HFFc6 (cell line): ENCODE measurements at places on chromosomes 12 and 14.

GRCh38 chr12:80938397-80938796 lies 663 bp upstream of the LIN7A start:
- H3K27ac ChIP-seq: peak overlapping the region; percentile 24; the same call in 1 of the 2 replicates
- DNase-seq: no peak
- H3K4me3 ChIP-seq: peak overlapping the region; percentile 98
- H3K4me1 ChIP-seq: peaks cover 59% of the 10 kb centered on the region
- H3K27me3 ChIP-seq: peaks cover 2% of the 10 kb centered on the region

DNA sequence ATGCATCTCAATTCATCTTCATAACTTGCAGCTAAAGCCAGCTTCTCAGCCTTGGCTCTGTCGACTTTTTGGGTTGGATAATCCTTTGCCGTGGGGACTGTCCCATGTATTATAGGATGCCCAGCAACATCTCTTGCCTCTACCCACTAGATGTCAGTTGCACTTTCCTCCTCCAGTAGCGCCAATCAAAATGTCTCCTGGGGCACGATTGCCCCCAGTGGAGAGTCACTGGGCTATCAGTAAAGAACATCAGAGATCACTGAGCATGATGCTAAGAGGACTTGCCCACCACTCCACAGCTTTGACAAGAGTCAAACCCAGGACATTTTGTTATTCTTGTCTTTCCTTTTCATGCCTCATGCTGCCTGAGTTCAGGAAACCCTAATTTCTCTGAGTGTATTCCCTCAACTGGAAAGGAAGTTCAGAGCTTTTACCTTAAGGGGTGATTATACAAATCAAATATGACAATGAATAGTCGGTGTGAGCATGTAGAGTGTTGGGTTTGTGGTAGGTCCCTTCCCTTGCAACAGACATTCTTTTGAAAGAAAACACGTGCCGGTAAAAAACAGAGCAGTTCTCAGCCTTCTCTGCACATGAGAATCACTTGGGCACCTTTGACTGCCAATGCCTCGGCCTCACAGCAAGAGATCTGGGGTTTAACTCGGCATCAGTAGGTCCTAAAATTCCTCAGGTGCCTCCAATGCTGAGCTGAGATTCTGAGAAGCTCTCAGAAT lies 980.6 kb downstream of the VRK1 start:
- H3K4me1 ChIP-seq: no peaks in the 10 kb centered on the region
- H3K27me3 ChIP-seq: no peaks in the 10 kb centered on the region; the same call in 1 of the 2 replicates
- H3K27ac ChIP-seq: no peak overlapping the region
- H3K36me3 ChIP-seq: peaks cover 8% of the 10 kb centered on the region; the same call in 1 of the 2 replicates
- no peak overlapping the region for H3K4me3 ChIP-seq

- peaks cover 6% of the 10 kb centered on the region; the same call in 1 of the 2 replicates for H3K4me1 ChIP-seq
- no peak for DNase-seq
- no peaks in the 10 kb centered on the region for H3K36me3 ChIP-seq
- peaks cover 8% of the 10 kb centered on the region; the same call in 1 of the 2 replicates for H3K27me3 ChIP-seq
- no peak overlapping the region for H3K4me3 ChIP-seq
Observed at GRCh38 chr12:54941659-54942058, 42.9 kb downstream of the TESPA1 start.

- H3K4me3 ChIP-seq: no peak overlapping the region
- H3K4me1 ChIP-seq: no peaks in the 10 kb centered on the region
- no peaks in the 10 kb centered on the region; the same call in 1 of the 2 replicates for H3K27me3 ChIP-seq
- no peak for DNase-seq
Observed at GRCh38 chr14:87696485-87696884, 296.5 kb downstream of the GALC start.

GRCh38 chr14:97379091-97379531 lies 581.9 kb downstream of the VRK1 start:
- no peak overlapping the region for H3K27ac ChIP-seq
- H3K4me1 ChIP-seq: no peaks in the 10 kb centered on the region
- no peak overlapping the region for H3K4me3 ChIP-seq
- H3K27me3 ChIP-seq: no peaks in the 10 kb centered on the region
- no peak for DNase-seq
- H3K36me3 ChIP-seq: no peaks in the 10 kb centered on the region; the same call in 1 of the 2 replicates
